ENCODE measurements at places on chromosomes 7 and 10.
A peak's percentile ranks its signal among the peaks of the same experiment; 100 is the strongest.

- no peak for DNase-seq
These were observed 440.3 kb downstream of the POM121L12 start for GRCh38 chr7:53475776-53476175.

GRCh38 chr10:125248489-125248888 lies 88.1 kb upstream of the CTBP2 start:
- no peak for DNase-seq

- DNase-seq = no peak
These were observed 8.6 kb downstream of the KIFBP start for GRCh38 chr10:68997211-68997610.

DNA sequence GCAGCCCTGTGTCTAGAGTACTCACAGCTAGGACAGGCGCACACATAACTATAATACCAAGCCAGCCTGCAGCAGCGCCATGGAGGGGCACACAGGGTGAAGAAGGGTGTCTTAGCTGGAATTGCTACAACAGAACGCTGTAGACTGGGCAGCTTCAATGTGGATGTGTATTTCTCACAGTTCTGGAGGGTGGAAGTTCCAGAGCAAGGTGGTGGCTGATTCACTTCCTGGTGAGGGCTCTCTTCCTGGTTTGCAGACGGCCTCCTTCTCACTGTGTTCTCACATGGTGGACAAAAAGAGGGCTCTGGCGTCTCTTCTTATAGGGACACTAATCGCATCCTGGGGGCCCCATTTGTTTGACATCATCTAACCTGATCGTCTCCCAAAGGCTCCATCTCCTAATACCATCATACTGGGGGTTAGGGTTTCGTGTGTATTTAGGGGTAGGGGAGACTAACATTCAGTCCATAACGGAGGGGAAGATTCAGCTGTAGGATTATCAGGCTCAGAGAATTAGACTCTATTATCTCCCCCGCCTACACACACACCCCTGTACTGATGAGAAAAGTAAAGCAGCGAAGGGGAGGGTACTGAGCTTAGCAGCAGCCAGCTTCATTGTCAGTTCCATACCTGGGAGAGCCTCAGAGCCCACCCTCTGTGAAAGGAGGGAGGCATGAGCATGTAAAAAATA lies 289.1 kb downstream of the CCDC3 start:
- DNase-seq = no peak

- no peak for DNase-seq
These were observed 108.9 kb upstream of the ASAH2 start for GRCh38 chr10:50360077-50360850.

DNA sequence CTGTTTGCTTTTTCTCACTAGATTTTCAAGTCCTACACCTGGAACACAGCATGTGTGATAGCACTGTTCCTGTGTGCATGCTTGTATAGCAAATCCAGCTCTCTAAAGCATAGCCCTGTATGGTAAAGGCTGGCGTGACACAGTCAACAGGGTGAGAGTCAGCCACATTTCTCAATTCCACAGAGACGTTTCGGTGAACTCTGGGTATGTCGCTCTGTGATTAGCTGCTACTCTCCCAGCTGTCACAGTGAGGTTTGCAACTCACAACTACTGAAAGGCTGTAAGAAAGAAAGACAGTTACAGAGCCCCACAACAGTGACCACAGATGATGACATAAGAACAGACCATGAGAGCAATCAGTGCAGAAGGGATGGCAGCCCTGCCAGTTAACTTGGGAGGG lies 170.6 kb upstream of the IMMP2L start:
- no peak for DNase-seq

DNA sequence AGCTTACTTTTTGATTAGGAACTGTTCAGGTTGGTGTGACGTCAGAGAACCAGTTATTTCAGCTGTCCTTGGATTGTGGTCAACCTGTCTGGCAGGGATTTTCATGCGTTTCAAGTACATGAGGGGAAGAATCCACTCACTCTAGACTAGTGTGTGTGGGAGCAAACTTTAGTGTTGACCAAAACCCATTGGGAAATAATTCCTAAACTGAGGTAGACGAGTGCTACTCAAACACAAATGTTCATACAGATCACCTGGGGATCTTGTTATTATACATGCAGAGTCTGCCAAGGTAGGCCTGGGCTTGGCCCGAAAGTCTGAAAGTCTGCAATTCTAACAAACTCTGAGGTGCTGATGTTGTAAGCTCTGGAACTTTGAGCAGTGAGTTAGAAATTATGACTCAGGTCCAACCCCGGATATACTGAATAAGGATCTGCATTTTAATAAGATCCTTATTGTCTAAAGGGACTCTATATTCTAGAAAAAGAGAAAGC lies 111.1 kb upstream of the CREB5 start:
- DNase-seq = no peak

DNA sequence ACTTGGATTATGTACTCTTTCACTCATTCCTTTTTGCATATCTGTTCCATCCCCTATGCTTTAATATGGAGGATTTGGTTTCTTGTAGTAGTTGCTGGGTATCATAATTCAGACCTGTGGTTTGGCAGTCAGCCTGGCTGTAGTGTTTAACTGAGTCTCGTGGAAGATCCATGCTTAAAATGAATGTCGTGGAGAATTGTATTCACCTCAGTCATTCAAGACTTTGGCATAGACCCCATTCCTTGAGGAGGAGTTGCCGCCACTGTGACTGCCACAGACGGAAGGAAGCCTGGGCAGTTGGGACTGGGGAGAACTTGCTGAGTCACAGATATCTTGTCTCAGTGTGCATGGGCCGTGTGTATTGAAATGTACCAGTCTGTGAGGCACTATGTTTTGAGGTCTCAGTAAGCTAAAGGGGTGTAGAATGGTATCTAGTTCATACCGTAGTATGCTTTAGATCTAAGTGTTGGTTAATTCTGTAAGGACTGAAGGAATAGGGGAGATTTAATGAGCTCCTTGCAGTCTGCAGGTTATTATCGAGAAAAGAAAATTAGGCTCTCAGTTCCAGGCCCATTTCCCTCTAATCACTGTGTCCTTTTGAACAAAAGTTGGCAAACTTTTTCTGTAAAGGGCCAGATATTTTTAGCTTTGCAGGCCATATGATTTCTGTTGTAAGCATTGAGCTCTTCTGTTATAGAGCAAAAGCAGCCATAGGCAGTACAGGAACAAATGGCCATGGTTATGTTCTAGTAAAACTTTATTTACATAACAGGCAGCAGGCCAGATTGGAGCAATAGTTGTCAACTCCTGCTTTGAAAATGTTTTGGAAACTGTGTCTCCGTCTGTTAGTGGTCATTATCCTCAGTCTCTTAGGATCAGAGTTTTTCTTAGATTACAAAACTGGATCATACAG lies 76.8 kb downstream of the TPST1 start:
- no peak for DNase-seq

- no peak for DNase-seq
These were observed 2.5 kb downstream of the HPSE2 start for GRCh38 chr10:99233000-99233688.

- DNase-seq = no peak
These were observed at the start of gene TRIL for GRCh38 chr7:28958235-28958979. Gene TRIL (minus strand): TSS chr7:28958330. CDS start chr7:28958046, 284 bp downstream.

- no peak for DNase-seq
These were observed 72.0 kb downstream of the PAX2 start for GRCh38 chr10:100817268-100817839.

GRCh38 chr7:31014826-31015225 lies 37.3 kb upstream of the ADCYAP1R1 start:
- no peak for DNase-seq

- DNase-seq = no peak
These were observed 54.9 kb downstream of the PDGFA start for GRCh38 chr7:464454-465401.

DNA sequence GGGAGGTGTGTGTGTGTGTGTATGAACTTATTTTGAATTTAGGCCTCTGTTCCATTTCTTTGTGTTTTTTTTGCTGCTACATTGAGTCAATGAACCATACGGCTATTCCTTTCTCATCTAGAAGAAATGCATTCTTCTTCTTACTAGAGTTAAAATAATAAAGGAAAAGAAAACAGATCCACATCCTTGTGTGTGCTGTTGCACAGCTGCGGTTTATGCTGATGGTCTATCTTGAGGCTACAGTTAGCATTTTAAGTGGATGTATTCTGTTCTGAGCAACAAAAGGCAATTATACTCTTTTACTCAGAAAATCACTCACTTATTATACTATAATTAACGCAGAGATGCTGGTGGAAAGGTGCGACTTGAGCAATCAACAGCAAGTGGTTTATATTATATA lies 615.0 kb upstream of the MBL2 start:
- DNase-seq = no peak

- no peak for DNase-seq
These were observed 8.2 kb downstream of the NOS3 start for GRCh38 chr7:150999001-150999400.

GRCh38 chr10:77305650-77306632 lies 331.7 kb downstream of the KCNMA1 start:
- DNase-seq = no peak

- DNase-seq = no peak
These were observed 94.1 kb downstream of the PRKAG2 start for GRCh38 chr7:151782598-151783448.

DNA sequence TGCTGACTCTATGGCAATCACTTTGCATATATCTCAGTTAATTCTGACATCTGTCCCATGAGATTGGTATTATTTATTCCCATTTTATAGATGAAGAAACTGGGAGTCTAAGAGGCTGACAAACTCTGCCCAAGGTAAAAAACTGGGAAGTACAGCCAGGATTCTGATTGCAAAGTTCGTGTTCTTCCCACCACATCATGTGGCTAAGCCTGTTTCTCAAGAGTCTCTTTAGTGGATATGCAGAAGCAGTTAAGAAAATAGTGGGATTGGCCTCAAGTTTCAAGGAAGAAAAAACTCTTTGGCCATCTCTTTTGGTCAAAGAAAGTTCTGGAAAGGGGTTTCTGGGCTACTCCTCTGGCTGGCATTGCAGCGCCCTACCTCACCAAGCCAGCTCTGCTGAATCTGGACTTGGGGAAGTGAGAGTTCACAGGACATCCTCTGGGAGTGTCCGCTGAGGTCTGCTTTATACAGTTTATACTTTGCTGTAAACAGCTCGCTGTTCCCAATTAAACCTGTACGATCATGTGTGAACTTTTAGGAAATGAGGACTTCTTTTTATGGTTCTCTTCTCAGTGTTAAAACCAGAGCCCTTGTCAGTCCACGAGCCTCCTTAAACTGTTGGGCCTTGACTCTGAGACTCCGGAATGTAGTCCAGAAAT lies 12.2 kb upstream of the BMPR1A start:
- no peak for DNase-seq

GRCh38 chr10:48363617-48364355 lies 57.3 kb downstream of the MAPK8 start:
- peak; percentile 23 for DNase-seq

GRCh38 chr10:20195076-20195475 lies 378.8 kb downstream of the PLXDC2 start:
- no peak for DNase-seq

DNA sequence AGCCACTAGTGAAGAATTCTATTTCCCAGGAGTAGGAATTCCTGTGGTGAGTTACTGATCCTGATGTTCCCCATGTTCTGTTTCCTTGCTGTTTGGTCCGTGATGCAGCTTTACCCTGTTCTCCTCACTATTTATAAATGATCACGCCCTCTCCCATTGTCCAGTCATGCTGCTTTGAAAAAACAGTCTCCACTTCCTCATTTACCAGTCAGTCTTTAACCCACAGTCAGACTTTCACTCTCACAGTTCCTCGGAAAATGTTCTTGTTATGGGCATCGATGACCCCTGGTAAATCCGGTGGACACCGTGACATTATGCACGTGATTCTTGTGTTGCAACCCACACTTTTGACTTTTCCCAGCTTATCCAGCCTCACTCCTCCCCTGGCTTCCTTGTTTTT lies 14.4 kb downstream of the SCIN start:
- DNase-seq = no peak

DNA sequence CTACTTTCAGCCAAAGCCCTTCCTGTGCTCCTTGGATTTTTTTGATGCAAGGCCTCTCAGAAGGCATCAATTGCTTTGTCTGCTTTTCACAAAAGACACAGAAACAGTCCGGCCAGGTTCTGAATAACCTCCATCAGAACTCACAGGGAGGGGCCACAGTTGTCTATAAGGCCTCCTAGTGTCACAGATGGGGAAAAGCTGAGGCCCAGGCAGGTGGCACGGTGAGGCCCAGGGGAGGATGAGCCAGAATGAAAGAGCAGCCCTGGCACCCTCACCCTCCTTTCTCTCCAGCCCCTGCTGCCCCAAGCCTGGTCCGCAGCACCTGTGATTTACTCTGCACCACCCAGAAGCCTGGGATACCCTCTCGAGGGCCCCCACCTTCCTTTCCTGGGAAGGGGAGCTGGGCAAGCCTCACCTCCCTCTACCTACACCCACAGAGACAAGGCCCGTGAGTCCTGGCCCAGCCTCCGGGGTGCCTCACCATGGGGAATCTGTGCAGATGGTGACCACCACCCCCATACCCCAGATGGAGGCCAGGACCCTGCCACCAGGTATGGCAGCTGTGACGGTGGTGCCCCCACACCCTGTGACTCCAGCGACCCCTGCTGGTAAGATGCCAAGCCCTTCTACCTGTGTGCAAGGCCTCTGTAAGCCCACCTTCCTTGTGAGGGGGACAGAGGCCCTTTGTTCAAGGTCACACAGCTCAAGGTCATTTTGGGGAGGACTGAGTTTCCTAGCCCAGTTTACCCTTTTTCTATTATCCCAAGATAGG lies 26.2 kb upstream of the ZNF467 start:
- DNase-seq = no peak

GRCh38 chr10:44281662-44282061 lies 103.2 kb downstream of the CXCL12 start:
- no peak for DNase-seq

DNA sequence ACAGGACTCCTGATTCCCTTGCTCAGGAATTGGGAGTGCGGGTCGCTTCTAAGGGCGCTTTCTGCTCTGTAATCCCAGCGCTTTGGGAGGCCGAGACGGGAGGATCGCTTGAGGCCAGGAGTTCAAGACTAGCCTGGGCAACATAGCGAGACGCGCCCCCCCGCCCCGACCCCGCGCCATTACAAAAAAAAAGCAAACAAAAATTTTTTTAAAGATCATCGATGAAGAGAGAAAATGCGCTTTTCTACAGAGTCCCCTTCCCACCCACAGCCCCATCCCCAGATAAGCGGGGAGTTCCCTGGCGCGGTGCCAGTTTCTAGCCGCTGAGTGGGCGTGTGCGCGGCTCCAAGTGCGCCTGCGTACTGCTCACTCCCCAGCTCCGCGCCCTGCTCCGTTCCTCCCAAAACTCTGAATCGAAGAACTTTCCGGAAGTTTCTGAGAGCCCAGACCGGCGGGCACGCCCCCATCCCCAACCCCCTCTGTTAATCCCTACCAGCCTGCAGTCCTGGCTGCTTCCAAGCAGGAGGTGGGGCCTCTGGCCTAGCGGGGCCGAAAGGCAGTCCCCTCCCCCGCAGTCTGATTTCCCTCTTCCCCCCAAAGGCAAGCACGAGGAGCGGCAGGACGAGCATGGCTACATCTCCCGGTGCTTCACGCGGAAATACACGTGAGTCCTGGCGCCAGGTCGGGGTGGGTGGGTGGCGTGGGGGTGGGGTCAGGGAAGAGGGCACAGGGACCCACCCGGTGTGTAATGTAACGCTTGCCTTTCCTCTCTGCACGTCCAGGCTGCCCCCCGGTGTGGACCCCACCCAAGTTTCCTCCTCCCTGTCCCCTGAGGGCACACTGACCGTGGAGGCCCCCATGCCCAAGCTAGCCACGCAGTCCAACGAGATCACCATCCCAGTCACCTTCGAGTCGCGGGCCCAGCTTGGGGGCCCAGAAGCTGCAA lies 1.0 kb downstream of the HSPB1 start:
- DNase-seq = peak; percentile 18

- no peak for DNase-seq
These were observed 17.6 kb downstream of the ASB13 start for GRCh38 chr10:5648494-5649457.

- DNase-seq = no peak
These were observed 37.6 kb downstream of the FHIP2A start for GRCh38 chr10:114859222-114859621.

GRCh38 chr10:92112462-92112861 lies 178.4 kb downstream of the CPEB3 start:
- DNase-seq = no peak

Measured in NCI-H1417 treated with DMSO at 0.1 percent for 48 hours (cell line).